NCI-H1048 (cell line): ENCODE measurements at places on chromosomes 11 and 22.
A peak's percentile ranks its signal among the peaks of the same experiment; 100 is the strongest.

DNA sequence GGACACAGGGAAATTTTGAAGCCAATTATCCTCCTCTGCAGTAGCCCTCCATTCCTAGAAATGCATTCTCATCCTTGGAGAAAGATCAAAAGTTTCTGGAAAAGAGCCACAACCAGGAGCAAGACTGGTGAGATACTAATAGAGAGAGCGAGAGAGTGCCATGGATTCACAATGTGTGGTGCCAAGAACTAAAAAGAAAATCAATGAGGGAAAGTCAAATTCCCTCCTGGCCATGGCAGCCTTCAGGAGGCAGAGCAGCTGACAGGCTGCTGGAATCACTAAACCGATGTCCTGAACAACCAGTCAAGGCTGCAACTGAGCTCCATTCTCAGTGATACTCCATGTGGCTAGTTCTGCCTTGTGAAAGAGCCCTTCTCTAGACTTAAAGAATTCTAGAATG lies 561.0 kb downstream of the SOX6 start:
- no peak for DNase-seq

- DNase-seq, result no peak
These were observed 225.5 kb upstream of the POU2AF2 start for GRCh38 chr11:111019871-111020670.

DNA sequence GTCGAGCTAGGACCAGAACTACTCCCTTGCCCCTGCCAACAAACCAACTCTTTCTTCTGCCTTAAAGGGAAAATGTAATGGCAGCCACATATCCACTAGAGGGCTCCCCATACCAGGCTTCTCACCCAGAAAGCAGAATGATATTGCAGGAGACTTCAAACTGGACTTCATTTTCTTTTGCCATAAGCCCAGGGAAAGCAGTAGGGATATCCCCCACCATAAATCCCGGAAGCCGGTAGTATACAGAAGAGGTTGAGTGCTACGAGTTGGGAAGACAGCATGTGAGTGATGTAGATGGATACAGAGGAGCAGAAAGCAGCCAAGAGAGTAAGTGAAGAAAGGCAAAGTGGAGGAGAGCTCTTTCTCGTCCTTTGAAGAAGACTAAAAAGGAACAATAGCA lies 12.1 kb downstream of the PLAAT5 start:
- DNase-seq, result peak; percentile 33

GRCh38 chr11:47408598-47409439 lies 429 bp downstream of the SLC39A13 start:
- no peak for DNase-seq

DNA sequence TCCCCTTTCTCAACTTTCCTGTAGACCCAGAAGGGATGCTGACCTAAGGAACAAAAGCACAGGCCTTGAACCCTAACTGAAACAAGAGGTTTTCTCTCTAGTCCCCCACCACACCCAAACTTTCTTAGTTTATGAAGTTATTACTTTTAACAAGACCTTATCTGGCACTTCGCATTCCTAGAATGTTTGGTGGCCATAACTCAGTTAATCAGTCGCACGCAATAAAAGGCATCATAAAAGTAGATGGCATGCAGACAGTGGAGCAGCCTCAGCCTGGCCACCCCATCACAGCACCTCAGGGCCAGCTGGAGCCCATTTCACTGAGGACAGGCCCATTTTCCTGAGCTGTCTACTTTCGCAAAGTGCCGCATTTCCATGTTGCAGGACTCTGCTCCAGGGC lies 301.9 kb downstream of the OPCML start:
- DNase-seq, result no peak

DNA sequence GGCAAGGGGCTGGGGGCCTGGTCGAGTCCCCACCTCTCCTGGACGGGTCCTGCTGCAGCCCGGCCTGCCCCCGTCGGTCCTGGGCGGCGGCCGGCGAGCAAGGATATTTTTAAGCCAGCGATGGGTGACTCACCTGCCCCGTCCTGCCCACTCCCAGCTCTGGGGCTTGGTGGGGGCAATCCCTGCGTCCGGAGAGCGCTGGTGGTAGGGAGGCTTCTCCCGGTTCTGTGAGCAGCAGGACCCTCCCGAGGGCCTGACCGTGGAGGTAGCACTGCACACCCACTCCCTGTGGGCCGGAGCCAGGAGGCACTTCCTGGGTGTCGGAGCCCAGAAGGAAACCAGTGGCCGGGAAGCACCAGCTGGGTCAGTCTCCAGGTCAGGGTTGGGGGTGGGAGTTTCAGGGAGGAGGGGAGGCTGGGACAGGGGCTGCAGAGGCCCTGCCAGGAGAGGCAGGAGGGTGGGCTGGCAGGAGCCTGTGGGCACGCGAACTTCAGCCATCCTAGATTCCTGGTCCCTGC lies 467 bp downstream of the EPS8L2 start:
- no peak for DNase-seq

- peak; percentile 41 for DNase-seq
These were observed 2.2 kb upstream of the TUT1 start for GRCh38 chr11:62593434-62594044.

DNA sequence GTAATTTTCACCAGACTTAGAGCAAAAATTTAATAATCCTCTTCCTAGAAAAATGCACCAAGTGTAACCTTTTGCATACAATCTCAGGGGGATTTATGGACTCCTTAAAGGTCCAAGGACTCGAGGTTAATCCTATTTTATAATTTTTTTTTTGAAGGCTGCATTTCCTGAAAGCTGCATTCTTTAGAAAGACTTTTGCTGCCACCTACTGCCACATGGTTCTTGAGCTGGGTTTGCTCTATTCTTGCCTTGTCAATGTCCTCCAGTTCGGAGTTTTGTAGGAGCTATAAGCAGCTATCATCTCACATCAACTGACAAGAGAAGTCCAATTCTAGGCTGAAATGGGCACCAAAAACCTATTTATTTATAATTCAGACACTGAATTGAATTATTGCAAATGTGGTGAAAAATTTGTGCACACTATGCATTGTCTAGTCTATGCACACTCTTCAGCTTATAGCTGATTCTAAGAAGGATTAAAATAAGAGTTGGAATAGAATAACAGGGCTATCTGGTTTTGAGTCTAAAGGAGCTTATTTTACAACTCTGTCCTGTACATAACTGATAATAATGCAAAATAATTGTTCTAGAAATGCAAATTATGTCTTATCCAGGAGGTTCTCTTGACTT lies 31.3 kb downstream of the TRAF6 start:
- DNase-seq, result no peak

- DNase-seq, result no peak
These were observed 77.4 kb downstream of the NAV2 start for GRCh38 chr11:19789835-19790710.

DNA sequence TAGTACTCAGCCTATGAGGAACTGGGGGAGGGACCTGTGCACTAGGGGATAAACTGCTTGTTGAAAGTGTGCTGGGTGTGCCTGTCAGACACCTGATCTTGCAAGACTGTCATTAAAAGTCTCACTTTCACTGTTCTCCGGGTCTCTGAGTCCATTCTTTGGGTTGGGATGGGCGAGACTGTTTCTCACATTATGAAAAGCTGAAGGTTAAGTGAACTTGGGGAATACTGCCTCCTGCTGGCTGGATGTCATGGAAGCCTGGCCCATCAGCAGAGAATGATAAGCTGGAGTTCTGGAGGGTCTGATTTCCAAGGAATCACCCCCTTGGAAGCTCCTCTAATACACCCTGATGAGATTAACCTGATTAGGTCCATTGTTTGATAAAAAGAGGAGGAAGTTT lies 9.0 kb upstream of the VPREB1 start:
- no peak for DNase-seq

DNA sequence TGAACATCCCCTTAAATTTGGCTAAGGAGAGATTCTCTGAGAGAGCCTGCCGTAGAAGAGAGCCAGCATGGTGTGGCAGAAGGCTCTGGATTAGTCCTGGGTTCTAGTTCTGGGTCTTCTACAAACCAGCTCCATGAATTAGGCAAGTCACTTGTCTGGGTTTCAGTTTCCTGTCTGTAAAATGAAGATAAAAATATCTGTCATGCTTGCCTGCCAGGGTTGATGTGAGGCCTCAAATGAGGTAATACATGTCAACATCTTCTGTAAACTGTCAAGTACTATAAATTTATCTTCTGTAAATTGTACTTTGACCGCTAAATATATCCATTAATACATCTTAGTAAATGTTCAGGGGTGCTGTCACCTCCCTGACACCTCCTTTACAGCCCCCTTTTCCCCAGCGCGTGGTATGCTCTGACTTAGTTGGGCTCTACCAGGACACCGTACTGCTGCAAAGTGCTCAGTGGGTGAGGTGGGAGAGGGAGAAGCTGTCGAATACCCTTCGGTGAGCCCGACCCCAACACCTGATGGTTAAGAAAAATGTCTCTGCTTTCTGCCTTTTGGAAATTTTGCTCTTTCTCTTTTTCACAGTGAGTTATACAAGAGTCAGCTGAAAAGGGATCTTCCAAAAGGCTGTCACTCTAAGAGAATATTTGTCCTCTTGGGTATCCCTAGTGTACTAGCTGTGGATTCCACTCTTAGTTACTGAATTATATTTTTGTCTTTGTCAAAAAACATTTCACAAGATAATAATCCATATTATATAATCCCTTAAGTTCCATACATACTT lies 15.0 kb downstream of the RBX1 start:
- no peak for DNase-seq

- DNase-seq, result no peak
These were observed 65.6 kb upstream of the CLMP start for GRCh38 chr11:123260511-123261211.

- DNase-seq, result no peak
These were observed 21.8 kb upstream of the GNB1L start for GRCh38 chr22:19876314-19876940.

GRCh38 chr22:30266445-30267381 lies at the start of gene OSM:
Gene OSM (minus strand): TSS chr22:30266851. CDS start chr22:30266799, 52 bp downstream.
- DNase-seq, result no peak

DNA sequence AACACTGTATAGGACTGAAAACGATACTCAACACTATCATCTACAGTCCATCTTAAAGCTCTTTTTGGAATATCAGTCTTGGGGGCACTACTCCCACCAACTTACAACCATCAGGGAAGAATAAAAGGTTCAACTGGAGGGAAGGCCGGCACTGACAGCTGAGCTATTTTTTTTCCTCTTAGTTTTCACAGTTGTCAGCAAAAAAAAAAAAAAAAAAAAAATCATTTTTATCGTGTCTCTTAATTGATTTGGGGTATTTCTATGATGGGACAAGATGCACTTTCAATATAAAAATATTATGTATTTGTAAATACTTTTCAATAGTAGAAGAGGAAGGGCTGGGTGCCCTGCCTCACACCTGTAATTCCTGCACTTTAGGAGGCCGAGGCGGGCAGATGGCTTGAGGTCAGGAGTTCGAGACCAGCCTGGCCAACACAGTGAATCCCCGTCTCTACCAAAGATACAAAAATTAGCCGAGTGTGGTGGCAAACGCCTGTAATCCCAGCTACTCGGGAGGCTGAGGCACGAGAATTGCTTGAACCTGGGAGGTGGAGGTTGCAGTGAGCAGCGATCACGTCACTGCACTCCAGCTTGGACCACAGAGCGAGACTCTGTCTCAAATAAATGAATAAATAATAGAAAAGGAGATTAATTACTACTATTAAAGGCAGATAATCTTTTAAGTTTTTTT lies 1.5 kb downstream of the KIF18A start:
- DNase-seq, result no peak

GRCh38 chr11:38710262-38710661 lies 2112.2 kb upstream of the RAG2 start:
- DNase-seq, result no peak

GRCh38 chr22:24937114-24937513 lies 9.4 kb downstream of the LHFPL7 start:
- no peak for DNase-seq

GRCh38 chr11:111983187-111983986 lies 41.8 kb upstream of the DLAT start:
- peak; percentile 88 for DNase-seq

DNA sequence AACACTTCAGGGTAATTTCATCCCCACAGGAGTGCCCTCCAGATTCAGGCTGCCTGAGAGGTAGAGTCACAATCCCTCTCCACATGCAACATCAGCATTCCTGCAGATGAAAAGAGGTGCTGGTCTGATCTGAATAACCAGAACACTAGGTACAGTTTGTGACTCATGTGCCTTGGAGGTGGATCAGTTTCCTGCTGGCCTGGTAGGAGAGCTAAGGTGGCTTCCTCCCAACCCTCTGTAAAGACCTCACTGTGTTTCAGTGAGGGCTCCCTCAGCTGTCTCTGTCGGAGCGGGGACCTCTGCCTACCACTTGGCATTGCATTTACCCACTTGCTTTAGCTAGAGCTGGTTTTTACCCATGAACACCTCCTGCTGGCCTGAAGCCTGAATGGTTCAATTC lies 7.6 kb downstream of the OR9G1 start:
- DNase-seq, result no peak

- no peak for DNase-seq
These were observed at the start of gene TSGA10IP for GRCh38 chr11:65945430-65945911. Gene TSGA10IP (plus strand): TSS chr11:65945480. CDS start chr11:65945676, 196 bp downstream.

DNA sequence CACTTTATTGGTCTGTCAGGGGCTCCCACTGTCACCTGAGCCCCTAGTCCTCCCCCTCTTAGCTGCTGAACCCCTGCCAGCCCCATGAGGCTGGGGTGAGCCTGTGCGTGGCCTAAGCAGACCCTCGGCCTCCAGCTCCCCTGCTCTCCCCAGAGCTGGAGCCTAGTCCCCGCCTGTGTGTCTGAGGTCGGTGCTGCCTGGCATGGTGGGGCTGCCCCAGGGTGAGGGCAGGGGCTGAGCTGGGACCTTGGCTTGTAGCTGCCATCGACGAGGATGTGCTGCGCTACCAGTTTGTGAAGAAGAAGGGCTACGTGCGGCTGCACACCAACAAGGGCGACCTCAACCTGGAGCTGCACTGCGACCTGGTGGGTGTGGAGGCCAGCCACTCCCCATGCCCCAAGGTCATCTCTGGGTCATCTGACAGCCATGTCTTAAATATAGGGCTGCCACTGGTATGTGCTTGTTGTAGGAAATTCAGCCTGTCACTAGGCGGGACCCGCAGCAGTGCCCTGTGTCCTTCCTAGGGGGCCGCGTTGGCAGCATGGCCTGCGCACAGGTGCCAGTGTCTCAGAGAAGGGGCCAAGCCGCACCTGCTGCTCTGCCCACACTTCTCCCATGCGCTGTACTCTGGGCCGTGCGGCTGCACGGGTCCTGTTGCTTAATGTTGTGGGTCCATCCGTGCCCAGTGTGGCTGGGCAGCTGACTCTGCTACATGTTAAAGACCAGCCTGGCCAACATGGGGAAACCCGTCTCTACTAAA lies 21.0 kb downstream of the PPIL2 start:
- no peak for DNase-seq

- DNase-seq, result no peak
These were observed 6.7 kb upstream of the JAML start for GRCh38 chr11:118231461-118231860.

DNA sequence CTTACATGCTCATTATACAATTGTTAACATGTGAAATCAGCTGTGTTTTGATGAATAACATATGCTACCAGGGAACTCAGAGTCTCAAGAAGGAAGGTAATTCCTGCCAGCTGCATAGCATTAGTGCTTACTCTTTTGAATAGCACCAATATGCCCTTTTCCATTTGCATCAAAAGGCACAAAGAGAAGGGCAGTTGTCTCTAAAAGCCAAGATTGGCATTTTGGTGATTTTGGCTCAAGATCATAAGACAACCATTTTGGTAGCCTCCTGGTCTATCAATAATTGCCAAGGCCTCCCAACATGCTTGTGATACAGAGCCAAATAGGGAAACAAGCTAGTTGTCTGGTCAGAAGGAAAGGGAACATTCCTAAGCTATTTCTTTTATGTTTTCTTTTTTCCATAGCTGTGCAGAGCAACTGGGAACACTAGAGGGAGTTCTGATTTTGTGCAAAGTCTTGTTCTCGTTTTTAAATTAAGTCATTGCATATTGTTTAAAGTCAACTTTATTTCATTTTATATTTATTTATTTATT lies 416.7 kb upstream of the CHORDC1 start:
- DNase-seq, result peak; percentile 53
